ENCODE measurements at places on chromosomes 4 and X.

DNA sequence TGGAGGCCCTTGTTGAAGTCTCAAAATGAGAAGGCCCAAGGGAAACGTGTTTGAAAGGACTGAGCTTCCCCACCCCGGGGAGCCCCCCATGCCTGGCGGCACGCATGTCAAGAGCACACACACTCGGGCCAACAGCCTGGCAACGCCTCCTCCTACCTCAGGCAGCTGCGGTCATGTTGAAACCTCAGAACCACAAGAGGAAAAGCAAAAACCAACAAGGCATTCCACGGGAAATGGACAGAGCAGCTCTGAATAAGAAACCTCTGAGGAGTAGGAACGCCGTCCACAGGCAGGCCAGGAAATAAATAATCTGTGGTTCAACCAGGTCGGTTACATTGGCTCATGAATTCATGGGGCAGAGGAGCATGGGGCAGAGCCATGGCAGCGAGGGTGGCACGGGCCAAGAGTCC lies 95.7 kb upstream of the AFAP1 start:
- DNase-seq = no peak

GRCh38 chr4:105014635-105015034 lies 132.0 kb upstream of the TET2 start:
- no peak for DNase-seq

DNA sequence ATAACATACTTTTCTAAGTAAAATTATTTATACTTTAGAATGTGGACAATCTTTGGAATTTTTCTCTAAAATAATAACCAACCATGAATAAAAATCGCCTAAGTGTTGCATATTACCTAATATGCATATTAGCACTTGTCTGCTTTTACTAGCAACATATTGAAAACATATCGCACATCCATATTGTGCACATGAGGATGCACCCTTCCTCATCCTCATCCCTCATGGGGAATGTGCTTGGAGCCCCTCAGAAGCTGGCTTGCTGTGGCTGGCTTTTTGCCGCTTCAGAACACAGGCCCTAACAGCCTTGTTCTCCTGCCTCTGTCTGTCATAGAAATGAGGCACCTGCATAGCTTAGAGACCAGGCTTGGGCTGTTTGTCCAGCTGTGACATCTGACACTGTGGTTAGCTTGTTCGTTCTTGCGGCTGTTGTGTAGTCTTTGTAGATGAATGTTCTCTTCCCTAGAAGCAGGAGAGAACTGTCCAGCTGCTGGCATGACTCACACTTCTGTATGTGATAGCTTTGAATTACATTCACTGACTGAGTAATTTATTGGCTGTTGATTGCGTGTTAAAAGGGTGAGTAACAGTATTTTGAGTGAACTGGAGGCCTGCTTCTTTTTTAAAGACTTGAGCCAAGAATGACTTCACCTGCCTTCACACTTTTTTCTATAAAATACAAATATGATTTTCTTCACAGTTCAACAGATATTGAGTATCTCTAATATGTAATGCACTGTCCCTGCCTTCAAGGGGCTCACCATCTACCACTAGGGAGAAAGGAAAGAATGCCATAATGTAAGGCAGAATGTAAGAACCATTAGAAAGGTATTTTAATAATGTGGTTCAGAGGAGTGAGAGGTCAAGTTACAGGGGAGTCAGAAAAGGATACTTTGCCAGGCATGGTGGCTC lies 81.9 kb downstream of the HMGB2 start:
- no peak for DNase-seq

DNA sequence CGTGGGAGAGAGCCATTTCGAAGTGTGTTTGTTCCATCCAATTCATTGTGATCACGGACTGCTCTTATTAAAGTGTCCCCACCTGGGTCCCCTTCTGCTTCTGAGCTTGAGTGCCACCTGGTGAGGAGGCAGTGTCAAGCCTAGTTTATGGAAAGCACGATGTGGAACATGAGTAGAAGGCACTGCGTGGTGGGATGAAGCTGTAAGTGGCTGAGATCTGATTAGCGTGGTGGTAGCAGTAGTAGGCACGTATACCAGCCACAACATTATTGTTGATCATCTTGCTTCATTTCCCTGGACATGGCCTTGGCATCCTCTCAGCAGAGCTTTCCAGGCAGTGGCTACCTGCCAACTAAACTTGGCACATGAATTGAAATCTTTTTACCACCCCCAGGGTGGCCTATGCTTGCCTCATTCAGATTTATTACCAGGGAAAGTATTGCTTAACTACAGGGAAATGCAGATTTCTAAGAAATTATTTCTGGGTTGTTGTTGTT lies 46.4 kb downstream of the GPAT3 start:
- DNase-seq = no peak

- no peak for DNase-seq
These were observed 89.7 kb upstream of the NDP start for GRCh38 chrX:44062840-44063239.

DNA sequence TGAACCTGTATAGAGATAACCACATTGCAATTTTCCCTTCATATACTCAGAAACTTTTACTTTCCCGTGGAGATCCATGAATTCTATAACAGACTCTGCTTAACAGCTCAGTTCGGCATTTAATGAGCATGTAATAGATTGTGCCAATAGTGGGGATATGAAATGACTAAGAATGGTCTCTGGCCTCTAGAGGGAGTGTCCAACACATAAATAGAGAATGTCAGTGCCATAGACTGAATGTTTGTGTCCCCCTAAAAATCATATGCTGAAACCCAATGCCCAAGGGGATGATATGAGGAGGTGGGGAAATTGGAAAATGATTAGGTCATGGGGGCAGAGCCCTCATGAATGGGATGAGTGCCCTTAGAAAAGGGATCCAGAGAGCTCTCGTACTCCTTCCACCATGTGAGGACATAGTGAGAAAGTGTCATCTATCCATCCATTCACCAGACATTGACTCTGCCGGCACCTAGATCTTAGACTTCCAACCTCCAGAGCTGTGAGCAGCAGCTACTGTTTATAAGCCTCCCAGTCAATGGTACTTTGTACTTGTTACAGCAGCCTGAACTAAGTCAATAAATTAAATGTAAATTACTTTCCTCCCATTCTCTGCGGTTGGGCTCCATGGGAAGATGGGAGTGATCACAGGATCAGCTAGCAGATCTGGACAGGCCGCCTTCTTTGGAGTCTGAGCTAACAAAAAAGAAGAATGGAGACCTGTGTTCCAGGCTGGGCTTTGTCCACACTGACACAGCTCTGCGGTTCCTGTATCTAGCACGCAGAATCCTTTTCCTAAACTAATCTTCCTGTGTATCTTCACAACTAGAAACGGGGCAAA lies 28.1 kb upstream of the HPSE start:
- no peak for DNase-seq

DNA sequence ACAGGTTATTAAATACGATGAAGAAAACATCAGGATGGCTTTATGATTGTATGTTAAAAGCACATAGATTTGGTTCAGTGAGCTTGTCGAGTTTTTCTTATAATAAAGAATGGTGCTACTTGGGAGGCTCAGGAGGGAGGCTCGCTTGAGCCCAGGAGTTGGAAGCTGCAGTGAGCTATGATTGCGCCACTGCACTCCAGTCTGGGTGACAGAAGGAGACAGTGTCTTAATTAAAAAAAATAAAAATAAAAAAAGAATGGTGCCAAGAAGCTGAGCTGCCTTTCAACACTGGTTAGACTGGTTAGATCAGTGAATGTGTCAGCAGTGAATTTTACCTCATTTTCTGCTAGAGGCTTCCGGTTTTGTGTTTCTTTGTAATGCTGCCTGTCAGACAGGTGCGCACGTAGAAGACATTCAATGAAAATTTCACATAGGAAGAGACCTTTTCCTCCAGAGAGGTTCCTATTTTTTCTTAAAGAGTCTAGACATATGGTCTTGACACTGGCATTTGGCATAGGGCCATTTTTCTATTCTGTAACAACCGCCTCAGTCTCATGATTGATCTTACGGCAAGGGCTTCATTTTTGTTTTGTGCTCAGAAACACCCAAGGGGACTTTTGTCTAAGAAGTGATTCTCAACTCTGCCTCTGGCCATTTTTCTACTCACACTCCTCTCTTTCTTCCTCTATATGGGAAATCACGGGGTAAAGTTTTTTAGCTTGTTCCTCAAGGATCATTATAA lies 15.0 kb upstream of the ARSF start:
- DNase-seq = no peak

DNA sequence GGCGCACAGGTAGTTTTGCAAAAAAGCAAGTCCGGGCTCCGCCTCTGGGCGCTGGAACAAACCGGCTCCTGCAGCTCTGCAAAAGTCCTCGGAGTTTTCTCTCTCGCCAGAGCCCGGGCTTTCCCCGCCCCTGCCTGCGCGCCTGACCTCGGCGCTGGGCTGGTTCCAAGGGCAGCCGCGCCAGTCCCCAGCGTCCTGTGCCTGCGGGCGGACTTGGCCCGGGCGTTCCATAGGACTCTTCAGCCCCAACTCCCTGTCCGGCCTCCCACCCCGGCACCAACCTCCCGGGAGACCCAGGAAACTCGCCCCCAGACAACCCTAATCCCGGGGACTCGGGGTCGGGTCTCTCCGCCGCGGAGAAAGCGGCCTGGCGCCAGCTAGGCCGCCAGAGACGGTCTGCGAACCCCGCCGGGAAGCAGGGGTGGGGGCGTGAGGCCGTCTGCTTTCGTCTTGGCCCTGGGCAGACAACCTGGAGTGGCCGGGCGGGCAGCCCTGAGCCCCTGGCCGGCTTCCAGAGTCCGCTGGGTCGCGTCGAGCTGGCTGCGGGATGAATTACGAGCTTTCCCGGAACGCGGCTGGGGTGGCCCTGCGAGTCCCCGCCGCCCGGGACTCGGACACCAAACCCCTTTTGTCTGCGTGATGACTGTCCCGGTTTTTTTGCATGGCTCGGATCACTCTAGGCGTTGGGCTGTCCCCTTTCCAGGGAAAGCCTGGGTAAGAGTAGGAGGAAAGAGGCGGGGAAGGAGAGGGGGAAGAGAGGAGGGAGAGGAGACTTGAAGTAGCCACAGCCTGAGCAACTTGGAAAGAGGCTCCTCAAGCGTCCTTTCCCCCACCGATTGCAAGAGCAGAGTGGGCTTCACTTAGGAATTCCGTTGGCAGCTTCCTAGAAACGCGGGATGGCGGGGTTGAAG lies 916 bp downstream of the MXRA5 start:
- DNase-seq = no peak

- DNase-seq = no peak
These were observed 83.7 kb downstream of the ACOX3 start for GRCh38 chr4:8356856-8357255.

GRCh38 chrX:24169211-24169610 lies 19.7 kb downstream of the ZFX start:
- DNase-seq = no peak

DNA sequence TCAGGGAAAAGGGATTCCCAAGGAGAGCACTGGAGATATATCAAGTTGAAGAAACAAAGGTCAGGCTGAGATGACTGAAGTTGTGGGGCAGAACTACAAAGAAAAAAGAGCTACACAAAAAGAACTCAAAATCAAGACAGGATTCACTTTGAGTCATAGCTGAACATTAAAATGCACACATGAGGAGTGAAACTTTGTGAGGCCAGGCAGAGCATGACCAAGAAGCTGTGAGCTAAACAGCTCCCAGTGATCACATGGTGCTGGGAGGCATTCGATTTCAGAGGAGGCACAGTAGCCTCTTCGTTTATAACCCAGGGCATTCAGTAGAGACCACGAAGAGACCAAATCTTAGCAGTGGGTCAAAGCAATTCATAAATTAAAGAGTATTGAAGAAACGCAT lies 145.3 kb downstream of the ATRX start:
- DNase-seq = no peak

DNA sequence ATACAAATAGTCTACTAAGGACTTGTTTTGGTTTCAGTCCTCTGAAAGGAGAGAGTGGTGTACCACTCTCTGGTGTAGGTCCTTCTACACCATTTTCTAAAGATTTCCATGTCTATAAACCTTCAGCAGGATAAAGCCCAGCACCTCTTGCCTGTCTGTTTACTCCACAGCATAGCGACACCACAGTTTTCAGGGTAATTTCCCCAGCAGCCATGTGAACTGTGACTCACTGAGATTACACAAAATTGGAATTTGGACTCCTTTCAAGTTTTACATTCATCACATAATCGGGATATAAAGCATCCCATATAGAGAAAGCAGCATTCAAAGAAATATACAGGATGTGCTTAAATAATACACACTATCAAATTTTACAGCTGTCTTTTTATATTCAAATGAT lies 229.6 kb downstream of the PRDM5 start:
- no peak for DNase-seq

DNA sequence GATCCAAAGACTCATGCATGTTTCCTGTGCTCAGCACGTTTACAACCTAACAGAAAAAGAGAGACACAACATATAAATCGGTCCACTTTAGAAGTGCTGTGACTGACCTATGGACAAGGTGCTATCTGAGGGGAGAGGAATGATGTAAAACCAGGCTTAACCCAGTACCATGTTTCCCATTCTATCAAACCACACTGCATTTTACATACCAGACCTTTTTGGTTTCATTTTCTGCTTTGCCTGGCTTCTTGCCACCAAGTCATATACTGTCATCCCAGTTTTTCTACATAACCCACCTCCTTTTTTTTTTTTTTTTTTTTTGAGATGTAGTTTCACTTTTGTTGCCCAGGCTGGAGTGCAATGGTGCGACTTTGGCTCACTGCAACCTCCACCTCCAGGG lies 82.2 kb downstream of the KLF8 start:
- no peak for DNase-seq

GRCh38 chrX:545452-545885 lies 85.1 kb upstream of the SHOX start:
- no peak for DNase-seq

- DNase-seq = no peak
These were observed 978.3 kb upstream of the GRID2 start for GRCh38 chr4:91325495-91325894.

DNA sequence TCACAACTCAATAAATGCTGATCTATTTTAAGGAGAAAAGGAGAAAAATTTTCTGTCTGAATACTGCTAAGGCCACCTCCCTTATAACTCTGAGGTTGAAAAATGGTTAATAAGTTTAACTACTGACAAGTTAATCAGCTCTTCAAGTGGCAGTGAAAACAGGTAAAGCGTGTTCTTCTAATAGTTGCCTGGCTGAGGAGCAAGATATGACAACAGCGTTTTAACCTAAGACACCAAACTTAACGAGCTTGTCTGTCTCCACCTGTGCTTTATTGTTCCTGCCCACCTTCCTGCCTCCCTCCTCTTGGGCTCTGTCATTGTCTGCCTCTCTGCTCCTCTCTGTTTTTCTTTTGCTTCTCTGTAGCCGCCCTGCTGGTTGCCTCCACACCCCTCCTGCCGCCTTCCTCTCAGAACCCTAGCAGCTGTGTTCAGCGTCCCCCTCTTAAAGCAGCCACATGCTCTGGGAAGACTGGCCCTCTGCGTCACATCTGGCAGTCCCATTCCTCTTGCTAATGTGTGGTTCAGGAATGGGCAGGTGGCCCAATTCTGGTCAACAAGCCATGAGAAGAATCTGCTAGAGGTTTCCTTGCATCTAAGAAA lies 4.3 kb upstream of the TSPAN5 start:
- peak; percentile 8 for DNase-seq

GRCh38 chrX:809081-809480 lies 178.5 kb downstream of the SHOX start:
- DNase-seq = no peak
